Retinal pigment epithelial cell (primary cell): ENCODE measurements at places on chromosomes 12 and 14.
A peak's percentile ranks its signal among the peaks of the same experiment; 100 is the strongest.

DNA sequence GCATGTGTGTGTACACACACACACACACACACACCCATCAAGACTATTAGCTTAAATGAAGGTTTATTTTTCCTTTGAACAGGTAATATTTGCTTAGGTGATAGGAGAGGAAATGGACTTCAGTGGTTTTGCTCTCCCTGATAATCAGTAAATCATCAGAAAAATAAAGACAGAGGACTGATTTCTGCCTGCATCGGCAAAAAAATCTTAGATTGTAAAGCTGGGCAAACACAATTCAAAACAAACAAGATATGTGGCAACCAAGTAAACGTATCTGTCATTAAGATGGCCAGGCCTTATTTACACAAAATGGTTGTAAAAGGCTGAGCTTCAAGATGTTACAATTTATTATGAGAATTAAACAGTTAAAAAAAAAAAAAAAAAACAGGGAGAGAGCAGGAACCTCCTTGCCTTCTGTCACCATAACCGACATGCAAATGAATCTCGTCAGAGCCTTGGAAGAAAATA, 31.3 kb downstream of the PRKD1 start:
- DNase-seq: no peak

GRCh38 chr14:23548351-23549318, 2.9 kb downstream of the ZFHX2 start:
- no peak for DNase-seq

DNA sequence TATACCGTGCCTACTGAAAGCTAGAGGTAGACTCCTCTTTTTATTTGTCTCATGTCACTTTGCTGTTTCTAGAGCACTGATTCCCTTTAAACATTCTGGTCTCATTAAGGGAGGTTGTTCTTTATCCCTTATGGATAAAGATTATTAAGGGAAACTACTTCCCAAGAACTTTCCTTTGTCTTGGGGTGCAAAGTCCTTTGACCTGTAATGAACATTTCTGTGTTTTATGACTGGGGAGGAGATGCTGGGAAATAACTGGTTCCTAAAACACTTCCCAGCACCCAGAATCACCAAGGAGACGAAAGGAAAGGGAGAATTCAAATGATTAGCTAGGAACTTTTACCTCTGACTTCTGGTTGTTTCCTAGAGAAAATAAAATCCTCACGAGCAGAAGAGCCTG, 63.2 kb upstream of the ACTN1 start:
- no peak for DNase-seq

- DNase-seq: no peak
Observed at GRCh38 chr14:43306053-43306452, 1201.0 kb downstream of the FSCB start.

GRCh38 chr12:23980826-23981225, 31.4 kb upstream of the SOX5 start:
- DNase-seq: no peak

DNA sequence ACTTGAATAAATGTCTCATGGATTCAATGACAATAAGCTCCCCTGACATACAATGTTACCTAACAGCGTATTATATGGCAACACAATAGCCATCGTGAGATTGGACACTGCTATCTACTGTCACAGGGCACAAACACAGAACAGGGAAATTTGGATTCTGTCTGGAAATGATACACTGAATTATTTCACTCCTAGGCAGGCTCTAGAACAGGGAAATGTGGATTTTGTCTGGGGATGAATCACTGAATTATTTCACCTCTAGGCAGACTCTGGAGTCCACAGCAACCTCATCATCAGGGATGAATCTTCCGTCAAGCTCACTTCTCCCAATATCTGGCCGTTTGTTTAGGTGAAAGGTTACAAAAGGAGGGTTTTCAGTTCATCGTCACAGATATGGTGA, 288.8 kb downstream of the TMEM132D start:
- DNase-seq: no peak

- no peak for DNase-seq
Observed at GRCh38 chr12:65725376-65725775, 98.9 kb upstream of the HMGA2 start.

DNA sequence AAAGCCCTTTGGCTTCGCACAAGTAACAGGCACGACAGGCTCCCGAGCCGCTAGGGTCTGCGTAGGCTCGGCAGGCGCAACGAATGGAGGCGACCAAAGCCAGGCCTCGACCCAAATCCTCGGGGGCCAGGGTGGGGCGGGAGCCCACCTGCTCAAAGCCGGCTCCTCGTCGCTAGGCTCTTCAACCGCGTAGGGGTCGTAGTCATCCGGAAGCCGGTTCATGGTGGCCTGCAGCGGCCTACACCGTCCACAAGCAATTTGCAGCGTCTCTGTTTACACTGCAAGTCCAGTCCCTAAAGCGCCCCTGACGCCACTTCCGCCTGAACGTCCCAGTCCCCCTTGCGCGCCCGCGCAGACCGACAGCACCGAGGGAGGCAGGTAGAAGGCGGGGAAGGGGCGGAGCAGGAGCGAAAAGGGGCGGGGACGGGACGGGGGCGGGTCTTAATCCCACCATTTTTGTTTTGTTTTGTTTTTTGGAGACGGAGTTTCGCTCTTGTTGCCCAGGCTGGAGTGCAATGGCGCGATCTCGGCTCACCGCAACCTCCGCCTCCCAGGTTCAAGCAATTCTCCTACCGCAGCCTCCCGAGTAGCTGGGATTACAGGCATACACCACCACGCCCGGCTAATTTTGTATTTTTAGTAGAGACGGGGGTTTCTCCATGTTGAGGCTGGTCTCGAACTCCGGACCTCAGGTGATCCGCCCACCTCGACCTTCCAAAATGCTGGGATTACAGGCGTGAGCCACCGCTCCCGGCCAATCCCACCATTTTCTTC, at the start of gene EAPP:
Gene EAPP, minus strand, starts transcription at position 295 of the 774 bp plus-strand sequence. Its CDS starts 73 bp downstream, at position 222.
- DNase-seq: peak; percentile 89

- no peak for DNase-seq
Observed at GRCh38 chr12:93167841-93168492, 209.8 kb upstream of the NUDT4 start.

DNA sequence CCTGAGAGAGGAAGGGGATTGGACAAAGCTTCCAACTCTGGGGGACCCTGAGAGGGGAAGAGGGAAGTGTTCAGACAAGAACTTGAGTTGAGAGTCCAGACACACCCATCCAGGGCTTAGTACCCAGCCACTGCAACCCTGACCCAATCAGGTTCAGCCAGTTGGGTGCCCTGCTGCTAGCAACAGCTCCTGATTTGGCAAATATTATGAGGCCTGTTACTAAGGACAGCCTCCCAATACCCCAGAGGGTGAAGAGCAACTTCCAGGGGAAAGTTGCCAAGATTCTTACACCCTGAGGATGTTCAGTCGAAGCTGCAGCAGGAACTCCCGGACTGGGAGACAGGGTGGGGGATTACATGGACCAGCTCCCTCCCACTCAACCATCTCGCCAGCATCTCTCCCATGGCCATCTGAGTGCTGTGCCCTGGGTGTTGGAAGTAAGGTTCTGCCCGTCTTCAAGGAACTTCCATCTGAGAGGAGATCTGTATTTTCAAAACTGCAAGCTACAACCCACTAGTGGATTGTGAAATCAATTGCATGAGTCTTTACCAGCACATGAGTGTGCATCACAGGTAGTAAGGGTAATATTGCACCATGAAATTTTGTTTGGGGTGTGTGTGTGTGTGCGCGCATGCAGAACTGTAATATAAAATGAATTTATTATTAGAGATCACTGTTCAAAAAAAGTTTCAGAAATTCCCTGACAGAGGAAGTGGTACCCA, 11.5 kb upstream of the KRT78 start:
- DNase-seq: no peak

DNA sequence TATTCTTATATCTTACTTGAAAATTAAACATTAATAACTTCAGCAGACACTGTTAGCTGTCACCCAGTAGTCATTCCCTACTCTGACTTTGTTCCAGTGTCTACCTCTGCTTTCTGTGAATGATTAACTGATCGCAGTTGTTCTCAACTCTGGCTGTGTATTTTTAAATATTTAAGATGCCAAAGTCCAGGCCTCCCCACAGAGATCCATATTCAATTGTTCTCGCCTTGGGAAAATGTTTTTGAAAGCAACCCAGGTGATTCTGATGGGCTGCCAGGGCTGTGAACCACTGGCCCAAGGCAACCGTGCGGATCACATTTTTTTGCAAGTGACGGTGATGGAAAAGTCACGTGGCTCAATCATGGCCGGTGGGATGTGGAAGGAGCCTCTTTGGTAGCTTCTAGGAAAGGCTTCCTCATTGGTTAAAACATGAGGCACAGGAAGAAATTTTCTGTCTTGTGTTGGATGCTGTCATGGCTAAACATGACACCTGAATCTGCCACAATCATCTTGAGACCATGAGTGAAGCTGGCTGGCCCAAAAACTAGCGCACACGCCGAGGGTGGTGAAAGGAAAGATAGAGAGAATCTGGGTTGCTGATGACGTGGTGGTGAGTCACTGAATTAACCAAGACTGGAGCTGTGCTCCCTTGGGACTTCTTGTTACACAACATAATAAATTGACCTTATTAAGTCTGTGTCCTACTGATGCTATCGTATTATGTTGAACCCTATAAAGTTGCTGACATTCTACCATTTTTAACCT, 37.2 kb downstream of the RDH12 start:
- peak; percentile 17 for DNase-seq

- no peak for DNase-seq
Observed at GRCh38 chr14:47651337-47651736, 24.1 kb downstream of the MDGA2 start.

GRCh38 chr12:47980197-47980596, 16.8 kb downstream of the TMEM106C start:
- no peak for DNase-seq

DNA sequence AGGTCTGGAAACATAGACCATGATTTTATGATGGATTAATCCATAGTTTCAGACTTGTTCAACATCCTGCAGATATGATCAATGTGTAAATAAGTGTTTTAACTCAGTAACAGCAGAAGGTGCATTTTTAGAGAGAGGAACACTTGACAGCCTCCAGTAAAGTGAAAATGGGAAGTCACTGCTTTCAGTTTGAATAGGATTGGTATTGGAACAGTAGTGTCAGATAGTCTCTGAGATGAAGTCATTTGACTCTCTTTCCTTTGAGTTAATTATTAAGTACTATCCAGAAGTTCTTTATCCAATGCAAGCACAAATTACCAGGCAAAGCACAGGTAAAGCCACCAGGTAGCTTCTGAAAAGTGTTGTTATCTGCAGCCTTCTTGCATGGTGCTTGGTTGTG, 14.5 kb upstream of the NAV3 start:
- DNase-seq: no peak

DNA sequence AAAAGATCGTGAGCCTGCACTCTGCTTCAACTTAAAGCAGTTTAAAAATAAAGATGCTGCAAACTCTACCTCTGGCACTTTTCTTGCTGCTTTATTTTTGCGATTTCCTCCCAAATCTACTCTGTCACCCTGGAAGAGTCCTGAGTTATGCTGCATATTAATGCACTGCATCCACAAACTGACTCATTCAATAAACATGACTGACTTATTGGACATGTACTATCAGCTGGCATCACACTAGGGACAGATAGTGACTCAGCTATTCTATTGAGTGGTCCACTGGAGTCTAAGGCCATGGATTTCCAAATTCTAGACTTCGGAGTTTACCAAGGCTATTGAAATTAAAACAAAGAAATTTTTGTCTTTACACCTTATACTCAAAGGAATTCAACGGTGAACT, 90.7 kb upstream of the PTPRR start:
- DNase-seq: no peak

- DNase-seq: no peak
Observed at GRCh38 chr12:457676-458075, 2.1 kb upstream of the B4GALNT3 start.

- peak; percentile 4 for DNase-seq
Observed at GRCh38 chr14:86654558-86655184, 1124.7 kb downstream of the FLRT2 start.

GRCh38 chr12:123910761-123911193, 61.9 kb downstream of the CCDC92 start:
- no peak for DNase-seq

GRCh38 chr12:109605016-109605415, 31.4 kb downstream of the MVK start:
- no peak for DNase-seq
